CD4-positive, alpha-beta T cell treated with Interleukin-4 for 4 hours (primary cell): ENCODE measurements at places on chromosomes 11 and 22.

DNA sequence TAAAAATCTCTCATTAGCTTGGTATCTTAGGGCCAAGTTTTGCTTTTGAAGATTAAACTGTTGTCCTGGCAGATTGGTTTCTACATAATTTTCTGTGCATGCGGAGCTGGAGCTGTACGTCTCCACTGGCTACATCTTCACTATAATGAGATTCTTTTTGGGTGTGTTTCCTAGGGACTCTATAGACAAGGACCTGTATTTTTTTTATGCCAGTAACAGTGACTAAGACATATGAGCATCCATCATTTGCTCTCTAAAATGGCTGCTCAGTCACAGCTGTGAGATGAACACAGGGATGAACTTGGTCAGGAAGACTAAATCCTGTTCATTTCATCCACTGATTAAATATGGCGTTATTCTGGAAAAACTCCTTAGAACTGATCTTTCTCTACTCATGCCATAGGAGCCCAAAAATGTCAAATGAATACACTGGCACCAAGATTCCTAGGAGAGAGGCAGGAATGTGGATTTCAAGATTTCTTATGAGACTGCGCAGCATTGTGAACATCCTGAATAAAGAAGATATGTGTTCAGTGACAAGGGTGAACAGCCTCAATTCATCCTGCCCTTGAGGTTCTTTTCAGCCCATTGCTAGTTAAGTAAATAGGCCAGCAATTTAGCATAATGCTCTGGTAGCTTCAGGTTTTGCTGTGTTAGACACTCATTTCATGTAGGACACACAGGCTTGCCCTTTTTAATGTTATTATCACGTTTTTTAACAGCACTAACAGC lies 168.2 kb downstream of the NCAM1 start:
- DNase-seq = no peak

DNA sequence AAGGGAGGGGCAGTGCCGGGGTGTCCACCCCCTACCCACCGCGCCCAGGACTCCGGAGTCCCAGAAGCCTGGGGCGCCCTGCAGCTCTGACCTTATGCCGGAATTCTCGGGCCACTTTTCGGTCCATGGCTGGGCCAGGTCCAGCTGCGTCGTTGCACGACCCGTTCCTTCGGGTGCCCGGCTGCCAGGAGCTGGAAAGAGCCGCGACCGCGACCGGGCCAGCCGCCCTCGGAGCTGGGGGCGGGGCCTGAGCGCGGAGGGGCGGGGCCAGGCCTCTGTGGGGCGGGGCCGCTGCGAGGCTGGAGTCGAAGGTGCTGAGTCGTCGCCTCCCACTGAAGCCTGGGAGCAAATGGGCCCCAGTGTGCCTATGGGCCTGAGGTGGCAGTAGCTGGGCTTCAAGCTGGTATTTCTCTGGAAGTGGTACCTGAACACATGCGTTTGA lies at the start of gene USH1C:
Gene USH1C, minus strand, starts transcription at position 236 of the 442 bp plus-strand sequence. Its CDS starts 109 bp downstream, at position 127.
- no peak for DNase-seq

DNA sequence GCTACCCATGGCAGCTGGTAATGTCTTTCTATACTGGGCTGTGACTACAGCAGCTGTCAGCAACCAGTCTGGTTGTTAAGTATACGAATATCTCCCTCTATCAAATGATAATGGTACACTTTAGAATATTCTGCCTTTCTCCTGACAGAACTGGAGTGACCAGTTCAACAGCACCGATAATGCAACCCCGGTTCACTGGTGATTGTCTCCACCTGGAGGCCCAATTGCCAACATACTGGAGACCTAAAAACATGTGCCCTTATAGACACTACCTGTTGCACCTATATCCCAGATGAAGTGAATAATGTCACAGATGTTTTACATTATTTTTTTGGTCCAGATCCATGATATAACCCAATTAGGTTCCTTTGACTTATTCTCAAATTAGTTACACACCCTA lies 21.1 kb downstream of the OR5P2 start:
- no peak for DNase-seq

GRCh38 chr22:46446799-46447198 lies 90.6 kb downstream of the CELSR1 start:
- DNase-seq = no peak

DNA sequence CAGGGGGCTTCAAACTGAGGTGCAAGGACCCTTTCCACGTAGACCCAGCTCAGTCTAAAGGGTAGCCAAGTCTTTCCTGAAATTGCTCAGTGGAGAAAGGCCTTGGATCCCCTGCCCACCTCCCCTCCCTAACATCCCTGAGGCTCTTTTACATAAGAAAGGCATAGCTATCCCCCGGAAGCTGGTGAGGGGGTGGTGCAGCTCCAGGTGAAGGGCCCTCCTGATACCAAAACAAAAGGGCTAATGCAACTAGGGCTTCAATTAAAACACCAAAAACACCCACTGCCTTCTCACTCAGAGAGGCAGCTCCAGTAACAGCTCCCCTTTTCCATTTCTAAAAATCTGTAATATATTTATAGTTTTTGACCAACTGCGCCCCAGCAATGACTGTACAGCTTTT lies 5.8 kb downstream of the SHANK2 start:
- DNase-seq = no peak

DNA sequence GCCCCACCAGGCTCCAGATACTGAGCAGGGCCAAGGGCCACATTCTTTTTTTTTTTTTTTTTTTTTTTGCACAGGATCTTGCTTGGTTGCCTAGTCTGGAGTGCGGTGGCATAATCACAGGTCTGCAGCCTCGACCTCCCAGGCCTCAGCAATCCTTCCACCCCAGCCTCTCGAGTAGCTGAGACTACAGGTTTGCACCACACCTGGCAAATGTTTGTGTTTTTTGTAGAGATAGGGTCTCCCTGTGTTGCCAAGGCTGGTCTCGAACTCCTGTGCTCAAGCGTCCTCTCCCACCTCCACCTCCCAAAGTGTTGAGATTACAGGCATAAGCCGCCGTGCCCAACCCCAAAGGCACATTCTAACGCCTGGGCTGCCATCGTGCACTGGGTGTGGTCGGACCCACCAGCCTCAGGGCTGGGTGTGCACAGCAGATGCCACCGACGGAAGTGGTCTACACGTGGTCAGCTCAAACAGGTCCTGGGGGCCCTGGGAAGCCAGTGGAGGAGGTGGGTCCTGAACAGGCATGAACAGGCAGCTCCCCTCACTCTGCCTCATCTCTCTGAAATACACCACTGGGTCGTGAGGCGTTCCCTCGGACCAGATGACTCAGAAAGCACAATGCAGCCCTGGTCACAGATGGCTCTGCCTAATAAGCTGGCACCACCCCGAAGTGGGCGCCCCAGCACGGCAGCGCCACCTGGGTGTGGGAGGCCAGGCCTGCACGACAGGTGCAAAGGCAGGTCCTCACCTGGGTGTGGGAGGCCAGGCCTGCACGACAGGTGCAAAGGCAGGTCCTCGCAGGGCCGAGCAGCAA lies 5.1 kb upstream of the B4GALNT4 start:
- DNase-seq = peak; percentile 81

GRCh38 chr11:23138761-23139160 lies 278.5 kb upstream of the CCDC179 start:
- DNase-seq = no peak

- no peak for DNase-seq
These were observed 687.2 kb downstream of the TBC1D22A start for GRCh38 chr22:47449508-47450270.

GRCh38 chr11:27619039-27619574 lies 81.1 kb downstream of the BDNF start:
- DNase-seq = no peak

- DNase-seq = no peak
These were observed 112.7 kb downstream of the MORC2 start for GRCh38 chr22:30855677-30856518.

DNA sequence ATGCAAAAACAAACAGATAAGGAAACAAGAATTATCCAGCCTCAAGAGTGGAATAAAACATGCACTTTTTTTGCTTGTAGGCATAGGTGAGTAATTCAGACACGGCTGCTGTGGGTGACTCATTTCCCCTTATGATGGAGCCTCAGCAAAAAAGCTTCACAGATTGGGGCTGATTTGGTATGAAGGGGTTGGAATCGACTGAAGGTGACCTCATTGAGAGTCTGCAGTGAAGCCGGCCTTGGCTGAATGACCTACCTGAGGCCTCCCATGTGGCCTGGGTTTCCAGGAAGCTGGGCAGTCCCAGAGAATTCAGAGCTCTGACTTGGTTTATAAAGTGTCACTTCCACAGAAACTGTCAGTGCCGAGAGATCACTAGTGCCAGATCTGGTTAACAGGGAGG lies 34.2 kb upstream of the VPREB1 start:
- DNase-seq = peak; percentile 52

DNA sequence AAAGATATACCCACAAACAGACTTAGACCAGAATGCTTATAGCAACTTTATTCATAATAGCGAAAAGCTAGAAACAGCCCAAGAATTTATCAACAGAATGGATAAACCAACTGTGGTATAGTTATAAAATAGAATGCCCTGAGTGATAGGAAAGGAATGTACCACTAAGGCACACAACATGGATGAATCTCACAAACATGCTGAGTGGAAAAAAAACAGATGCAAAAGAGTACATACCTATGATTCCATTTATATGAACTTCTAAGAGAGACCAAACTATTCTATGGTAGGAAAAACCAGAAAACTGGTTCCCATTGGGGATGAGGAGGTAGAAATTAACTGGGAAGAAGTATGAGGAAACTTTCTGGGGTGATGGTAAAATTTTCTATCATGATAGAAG lies 40.4 kb upstream of the GRIK4 start:
- DNase-seq = no peak

DNA sequence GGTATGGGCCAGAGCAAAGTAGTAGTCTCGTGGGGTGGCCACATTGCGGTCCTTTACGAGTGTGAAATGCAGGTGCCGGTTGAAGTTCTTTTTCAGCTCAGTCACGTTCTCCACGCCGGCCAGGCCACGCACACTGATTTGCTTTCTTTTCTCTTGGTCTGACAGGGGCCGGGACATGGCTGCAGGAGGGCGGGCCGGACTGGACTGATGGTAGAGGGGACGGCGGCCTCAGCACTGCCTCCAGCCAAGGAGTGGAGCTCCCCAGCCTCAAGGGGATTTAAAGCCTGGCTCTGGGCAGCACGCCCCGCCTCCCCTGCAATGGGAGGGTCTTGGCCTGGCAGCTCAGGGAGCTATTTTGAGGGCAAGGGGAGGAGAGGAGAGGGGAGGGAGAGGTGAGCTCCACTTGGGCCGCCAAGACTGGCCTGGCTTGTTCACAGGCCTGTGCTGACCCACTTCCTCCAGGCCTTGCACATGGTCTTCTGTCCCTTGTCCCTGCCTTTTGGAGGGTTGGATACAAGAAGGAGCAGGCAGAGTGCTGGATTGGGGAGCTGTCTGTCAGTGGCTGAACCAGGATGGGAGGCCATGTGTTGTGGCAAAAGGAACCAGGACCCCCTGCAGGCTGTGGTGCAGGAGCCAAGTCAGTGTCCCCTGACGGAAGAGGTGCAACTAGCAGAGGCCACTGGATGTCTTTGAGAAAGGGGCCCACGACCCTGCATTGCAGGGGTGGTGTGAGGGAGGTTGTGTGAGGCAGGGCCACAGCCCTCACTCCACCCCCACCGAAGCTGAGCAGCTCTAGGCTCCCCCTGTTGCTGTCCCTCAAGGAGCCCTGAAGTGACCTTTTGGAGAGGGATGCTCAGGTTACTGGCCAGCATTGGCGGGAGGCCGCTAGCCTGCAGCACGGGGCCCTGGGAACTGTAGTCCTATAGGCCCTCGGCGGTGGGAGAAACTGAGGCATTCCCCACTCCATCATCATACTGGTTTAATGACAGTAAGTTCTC lies at the start of gene PYGM:
Gene PYGM, minus strand, starts transcription at position 253 of the 998 bp plus-strand sequence. Its CDS starts 76 bp downstream, at position 177.
- no peak for DNase-seq

DNA sequence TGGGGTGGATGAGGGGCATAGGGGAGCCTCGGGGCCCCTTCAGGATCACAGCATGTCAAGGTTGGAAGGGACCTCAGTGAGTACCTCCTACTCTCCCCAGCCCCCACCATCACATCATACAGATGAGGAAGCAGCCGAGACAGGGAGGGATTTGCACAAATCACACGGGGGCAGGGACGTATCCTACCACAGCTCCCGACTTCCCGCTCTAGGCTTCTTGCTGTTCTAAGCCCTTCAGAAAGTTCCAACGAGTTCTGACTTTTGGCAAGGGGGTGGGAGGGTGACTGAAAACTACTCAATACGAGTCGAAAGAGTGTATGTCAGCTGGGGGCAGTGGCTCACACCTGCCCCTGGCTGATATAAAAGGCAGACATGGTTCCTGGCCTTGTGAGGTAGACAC lies 4.7 kb upstream of the RAD9A start:
- no peak for DNase-seq

- no peak for DNase-seq
These were observed 17.3 kb downstream of the GALNT18 start for GRCh38 chr11:11604370-11604990.

DNA sequence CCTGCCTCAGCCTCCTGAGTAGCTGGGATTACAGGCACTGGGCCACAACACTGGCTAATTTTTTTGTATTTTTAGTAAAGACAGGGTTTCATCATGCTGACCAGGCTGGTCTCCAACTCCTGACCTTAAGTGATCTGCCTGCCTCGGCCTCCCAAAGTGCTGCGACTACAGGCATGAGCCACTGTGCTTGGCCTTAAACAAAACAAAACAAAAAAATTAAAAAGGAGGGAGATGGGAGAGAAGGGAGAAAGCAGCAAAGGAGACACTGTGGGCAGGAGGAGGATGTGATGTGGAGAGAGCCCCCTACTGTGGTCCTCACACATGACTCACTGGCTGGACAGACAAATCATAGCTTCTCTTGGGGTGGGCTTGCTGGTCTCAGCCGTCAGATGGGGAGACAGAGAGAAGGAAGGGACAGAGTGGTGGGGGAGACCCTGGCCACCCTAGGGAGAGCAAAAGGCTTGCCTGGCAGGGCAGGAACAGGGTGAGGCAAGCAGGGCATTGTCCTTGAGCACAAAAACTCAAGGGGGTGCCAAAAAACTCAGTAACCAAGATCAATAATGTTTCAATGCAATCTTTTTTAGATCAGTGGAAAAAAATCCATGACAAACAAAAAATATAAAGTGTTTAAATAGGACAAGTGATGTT lies 31.6 kb downstream of the TPST2 start:
- no peak for DNase-seq

- DNase-seq = no peak
These were observed 45.2 kb upstream of the LINC01488 start for GRCh38 chr11:69436041-69436982.

- DNase-seq = no peak
These were observed 83.1 kb downstream of the PTPRJ start for GRCh38 chr11:48063424-48063978.

- DNase-seq = no peak
These were observed 53.9 kb upstream of the RCE1 start for GRCh38 chr11:66789097-66789890.

DNA sequence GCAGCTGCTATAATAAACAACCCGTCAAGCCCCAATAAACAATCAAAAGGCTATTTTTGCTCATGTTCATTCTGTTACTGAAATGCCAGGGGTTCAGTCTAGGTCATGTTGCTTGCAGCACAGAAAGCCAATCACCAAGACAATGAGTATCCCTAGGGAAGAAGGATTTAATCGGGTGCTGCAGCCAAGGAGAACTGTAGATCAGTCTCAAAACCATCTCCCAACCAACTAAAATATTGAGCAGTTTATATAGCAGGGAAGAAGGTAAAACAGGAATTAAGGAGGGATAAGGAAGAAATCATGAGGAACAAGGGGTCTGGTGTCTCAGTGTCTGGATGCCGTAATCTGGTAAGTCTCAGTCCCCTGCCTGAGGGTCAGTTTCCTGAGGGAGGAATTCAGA lies 169.5 kb downstream of the BLID start:
- no peak for DNase-seq

GRCh38 chr11:117199053-117199915 lies at the start of gene TAGLN:
Gene TAGLN, plus strand, starts transcription at chr11:117199370. Its CDS starts 3,644 bp downstream, at chr11:117203014.
- no peak for DNase-seq
